ENCODE measurements at places on chromosomes 1 and 21.

DNA sequence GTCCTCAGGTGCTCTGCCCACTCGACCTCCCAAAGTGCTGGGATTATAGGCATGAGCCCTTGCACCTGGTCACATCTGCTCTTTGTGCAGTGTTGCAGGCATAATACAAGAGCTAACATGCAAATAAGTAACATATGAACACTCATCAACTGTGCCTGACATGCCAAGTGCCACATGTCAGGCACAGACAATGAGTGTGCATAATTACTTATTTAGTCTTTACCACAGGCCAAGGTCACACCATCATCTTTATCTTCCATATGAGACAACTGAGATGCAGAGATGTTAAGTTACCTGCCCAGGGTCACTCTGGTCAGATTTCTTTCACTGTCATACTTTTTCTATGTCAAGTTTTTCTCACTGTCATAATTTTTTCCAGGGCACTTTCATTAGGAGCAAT, 126.1 kb downstream of the PPIAL4G start:
- no peak for DNase-seq

DNA sequence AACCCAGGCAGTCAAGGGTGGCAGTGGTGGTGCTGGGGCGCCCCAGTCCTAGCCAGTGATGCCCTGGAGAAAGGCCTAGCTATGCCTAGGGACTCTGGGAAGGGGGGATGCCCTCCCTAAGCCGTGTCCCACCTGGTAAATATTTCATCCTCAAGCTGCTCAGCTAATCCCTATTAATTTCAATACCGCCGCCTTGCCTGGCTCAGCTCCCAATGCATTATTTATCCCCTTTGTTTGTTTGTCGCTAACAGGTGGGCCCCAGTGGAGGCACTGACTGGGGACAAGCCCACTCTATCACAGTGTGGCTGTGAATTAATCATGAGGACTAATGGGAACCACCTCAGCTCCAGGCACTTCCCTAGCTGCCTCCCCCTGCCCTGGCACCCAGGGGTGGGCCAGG, 22.5 kb downstream of the DMAP1 start:
- DNase-seq, result no peak

- DNase-seq, result no peak
Observed at GRCh38 chr21:38401191-38401926, 96.9 kb downstream of the ERG start.

- no peak for DNase-seq
Observed at GRCh38 chr1:85705940-85706339, 2.3 kb downstream of the ZNHIT6 start.

- DNase-seq, result no peak
Observed at GRCh38 chr1:212213784-212214183, 71.4 kb upstream of the PPP2R5A start.

GRCh38 chr1:233651563-233652233, 37.8 kb downstream of the KCNK1 start:
- no peak for DNase-seq

Measured in NAMALWA (cell line).